ENCODE measurements at places on chromosomes 12 and 14.

DNA sequence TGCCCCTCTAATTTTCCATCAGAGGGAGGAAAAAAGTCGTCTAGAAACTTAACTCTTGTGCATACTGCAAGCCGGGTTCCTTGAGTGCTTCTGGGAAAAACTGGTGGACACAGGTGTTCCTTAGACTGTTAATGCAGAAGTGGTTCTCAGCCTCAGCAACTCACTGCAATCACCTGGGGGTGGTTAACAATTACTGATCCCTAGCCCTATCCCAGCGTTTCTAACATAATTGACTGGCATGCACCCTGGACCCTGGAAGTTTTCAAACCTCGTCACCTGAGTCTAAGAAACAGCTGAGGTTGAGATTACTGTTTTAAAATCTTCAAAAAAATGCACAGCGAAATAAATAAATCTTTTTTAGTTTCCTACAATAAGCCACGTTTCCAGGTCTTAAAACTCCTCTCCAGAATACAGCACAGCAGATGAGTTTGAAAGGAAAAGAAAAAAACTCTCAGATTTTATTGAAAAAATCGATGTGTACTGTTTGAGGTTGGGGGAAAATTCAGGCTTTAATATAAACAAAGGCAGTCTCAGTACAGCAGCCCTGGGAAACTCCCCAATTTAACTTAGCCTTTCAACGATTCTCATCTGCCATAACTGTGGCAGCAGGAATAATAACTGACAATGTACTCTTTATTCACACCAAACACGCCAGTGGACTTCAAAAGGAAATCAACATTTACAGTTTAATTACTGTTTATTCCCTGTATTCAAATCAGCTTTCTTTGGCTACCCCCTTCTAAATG lies 45.4 kb downstream of the PHLDA1 start:
- DNase-seq, result no peak

DNA sequence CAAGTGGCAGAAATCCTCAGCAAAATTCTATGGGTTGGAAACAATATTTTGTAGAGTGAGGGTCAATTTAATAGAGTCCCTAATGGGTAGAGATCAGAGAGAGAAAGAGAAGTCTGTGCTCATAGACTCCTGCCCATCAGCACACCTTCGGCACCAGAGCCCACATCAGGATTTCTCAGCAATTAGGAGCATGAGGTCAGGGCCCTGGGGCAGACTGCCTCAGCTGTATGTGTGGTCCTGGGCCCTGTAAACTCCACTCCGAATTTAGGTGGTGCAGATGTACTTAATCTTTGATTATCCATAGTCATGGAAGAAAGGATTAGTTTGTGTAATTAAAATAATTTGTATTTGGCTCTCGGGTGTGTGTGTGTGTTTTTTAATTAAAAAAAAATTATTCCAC lies 372.6 kb downstream of the AEBP2 start:
- DNase-seq, result no peak

DNA sequence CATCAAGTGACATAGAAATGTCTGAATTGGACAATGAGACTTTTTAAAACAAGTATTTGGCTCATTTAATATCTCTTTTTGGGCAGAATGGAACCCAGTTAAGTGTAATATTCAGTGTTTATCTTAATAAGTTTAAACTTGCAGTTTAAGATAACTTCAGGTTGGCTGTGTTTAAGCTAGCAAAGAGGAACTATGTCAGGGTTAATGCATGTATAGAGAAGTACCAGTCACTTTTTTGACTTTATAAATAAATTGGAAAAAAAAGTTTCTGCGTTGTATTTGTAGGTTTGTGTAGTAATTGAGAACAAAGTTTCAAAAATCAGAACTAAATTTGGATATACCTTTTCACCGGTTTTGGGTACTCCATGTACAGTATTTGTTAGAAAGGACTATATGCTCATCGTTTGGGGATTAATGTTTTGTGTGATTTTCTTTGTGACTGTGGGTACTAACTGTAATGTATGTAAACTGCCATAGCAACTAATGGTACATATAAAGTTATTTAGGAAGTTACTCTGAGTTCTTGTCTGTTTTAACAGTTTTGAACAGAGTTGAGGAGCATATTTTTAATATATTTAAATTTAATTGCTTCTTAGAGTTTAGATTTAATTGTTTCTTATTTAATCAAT lies 4.5 kb downstream of the HMGA2 start:
- DNase-seq, result no peak

GRCh38 chr12:2384533-2385351 lies 332.0 kb downstream of the CACNA1C start:
- DNase-seq, result no peak
